ENCODE measurements at places on chromosomes 7 and 10.

DNA sequence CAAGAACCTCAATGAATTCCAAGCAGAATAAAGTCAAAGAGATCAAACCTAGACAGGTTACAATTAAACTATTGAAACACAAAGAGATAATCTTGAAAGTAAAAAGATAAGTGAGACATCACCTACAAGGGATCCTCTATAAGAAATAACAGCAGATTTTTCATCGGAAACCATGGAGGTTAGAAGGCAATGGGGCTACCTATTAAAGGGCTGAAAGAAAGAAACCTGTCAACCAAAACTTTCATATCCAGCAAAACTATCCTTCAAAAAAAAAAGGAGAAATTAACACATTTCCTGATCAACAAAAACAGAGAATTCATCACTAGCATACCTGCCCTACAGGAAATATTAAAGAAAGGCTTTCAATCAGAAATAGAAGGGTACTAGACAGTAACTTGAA is 244.9 kb downstream of the ARHGAP12 start:
- DNase-seq, result no peak

GRCh38 chr10:98852686-98853085 is 383.0 kb downstream of the HPSE2 start:
- no peak for DNase-seq

- DNase-seq, result no peak
These were observed at the start of gene LAMB4 for GRCh38 chr7:108130261-108130660. LAMB4 (minus strand) TSS chr7:108130361; CDS start chr7:108123164, 7,197 bp downstream.

DNA sequence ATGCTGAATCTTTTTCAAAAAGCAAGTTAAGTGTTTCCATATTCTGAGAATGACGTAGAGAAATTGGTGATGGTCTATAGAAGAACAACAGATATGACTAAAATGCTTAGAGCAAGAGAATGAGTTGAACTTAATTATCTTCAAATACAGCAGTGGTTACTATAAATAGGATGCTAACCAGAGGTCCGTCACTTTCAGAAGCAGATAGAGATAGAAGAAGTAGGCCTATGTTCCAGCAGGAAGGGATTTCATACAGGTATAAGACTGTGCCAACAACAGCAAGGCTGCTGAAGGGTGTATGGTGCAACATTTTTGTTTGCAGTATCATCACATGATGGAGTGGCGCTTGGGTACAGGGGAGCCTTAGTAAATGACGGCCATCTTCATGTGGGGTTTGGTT is 68.6 kb downstream of the HBP1 start:
- DNase-seq, result no peak

GRCh38 chr7:135743907-135744731 is 4.5 kb downstream of the FAM180A start:
- no peak for DNase-seq

- DNase-seq, result no peak
These were observed 478.0 kb downstream of the GRID1 start for GRCh38 chr10:85888559-85888958.

DNA sequence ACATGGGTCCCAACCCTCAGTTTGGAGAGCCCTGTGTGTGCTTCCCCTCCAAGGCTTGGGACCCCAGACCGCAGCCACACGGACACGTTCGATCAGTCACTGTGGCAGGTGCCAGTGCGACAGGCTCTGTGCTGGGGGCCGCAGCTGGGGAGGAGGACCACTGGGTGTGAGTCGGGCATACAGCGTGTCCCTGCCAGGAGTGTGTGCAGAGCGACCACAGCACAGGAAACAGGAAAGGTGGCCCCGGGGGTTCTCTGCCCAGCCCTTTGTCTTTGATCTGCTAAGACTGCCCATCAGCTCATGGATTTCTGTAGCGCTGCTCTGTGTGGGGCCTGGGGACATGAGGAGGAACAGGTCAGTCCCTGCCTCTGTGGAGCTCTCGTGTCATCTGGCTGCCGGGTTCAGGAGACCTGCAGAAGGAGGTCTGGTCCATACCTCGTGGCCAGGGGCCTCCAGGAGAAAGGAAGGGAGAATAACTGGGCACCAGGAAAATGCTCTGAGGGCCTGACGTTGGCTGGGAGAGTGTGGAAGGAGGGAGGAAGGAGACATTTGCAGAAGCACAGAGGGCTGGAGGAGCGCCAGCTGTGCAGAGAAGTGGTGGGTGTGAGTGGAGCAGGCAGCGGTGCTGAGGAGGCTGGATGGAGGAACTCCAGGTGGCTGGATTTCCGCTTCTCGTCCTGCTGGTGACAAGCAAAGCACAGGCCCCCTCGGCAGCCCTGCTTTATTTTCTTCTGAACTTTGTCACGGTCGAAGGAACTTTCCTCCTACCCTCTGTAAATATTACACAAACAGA is 4.1 kb downstream of the NUDT1 start:
- DNase-seq, result no peak

GRCh38 chr7:117478836-117479224 is 995 bp upstream of the CFTR start:
- no peak for DNase-seq

GRCh38 chr7:25787336-25787735 is 364.7 kb upstream of the NFE2L3 start:
- no peak for DNase-seq
